ENCODE measurements at places on chromosomes 7 and 10.

- no peak for DNase-seq
Observed at GRCh38 chr10:11740907-11741306, 1.3 kb upstream of the ECHDC3 start.

- DNase-seq: no peak
Observed at GRCh38 chr10:24306507-24306875, 97.6 kb downstream of the KIAA1217 start.

- DNase-seq: no peak
Observed at GRCh38 chr10:34498821-34499220, 316.3 kb downstream of the PARD3 start.

- peak; percentile 94 for DNase-seq
Observed at GRCh38 chr10:113021268-113022040, 71.4 kb downstream of the TCF7L2 start.

GRCh38 chr10:124526621-124527267 is 65.1 kb downstream of the LHPP start:
- DNase-seq: no peak

- no peak for DNase-seq
Observed at GRCh38 chr10:75395932-75396630, 5.5 kb downstream of the ZNF503 start.

DNA sequence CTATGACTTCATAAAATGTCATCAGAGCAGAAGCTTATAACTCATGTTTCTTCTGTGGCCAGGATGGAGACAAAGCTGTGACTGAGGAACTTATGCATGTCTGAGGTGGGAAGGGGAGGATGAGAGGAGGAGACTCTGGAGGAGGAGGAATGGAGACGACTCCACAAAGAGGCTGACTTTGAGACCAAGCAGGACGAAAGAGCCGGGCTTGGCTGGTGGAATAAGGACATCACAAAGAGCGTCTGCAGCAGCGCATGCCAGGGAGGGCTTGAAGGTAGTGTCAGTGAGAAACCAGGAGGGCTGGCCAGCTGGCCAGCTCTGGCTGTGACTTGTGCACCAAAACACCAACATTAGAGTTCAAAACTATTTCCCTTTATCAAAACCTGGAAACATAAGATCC is 6.1 kb upstream of the GDF2 start:
- DNase-seq: no peak

- no peak for DNase-seq
Observed at GRCh38 chr7:86949052-86949778, 110.2 kb downstream of the ELAPOR2 start.

GRCh38 chr7:108253275-108254044 is 123.3 kb upstream of the LAMB4 start:
- no peak for DNase-seq

DNA sequence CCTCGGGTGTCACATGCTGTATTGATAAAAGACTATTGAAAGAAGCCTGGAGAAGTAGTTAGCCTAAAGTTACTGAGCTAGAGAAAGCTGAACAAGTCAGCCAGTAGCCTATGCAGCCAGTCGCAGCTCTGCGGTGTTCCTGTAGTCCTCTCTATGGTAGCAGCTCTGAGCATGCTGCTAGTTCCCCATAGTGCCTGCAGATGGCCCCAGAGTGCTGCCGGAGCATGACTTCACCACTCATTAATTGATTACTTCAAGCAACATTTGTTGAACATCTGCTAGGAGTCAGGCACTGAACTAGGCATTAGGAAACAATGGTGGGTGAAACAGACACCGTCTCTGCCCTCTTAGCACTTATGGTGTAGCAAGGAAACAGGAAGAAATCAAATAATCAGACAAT is 422.7 kb downstream of the SORCS3 start:
- DNase-seq: no peak

DNA sequence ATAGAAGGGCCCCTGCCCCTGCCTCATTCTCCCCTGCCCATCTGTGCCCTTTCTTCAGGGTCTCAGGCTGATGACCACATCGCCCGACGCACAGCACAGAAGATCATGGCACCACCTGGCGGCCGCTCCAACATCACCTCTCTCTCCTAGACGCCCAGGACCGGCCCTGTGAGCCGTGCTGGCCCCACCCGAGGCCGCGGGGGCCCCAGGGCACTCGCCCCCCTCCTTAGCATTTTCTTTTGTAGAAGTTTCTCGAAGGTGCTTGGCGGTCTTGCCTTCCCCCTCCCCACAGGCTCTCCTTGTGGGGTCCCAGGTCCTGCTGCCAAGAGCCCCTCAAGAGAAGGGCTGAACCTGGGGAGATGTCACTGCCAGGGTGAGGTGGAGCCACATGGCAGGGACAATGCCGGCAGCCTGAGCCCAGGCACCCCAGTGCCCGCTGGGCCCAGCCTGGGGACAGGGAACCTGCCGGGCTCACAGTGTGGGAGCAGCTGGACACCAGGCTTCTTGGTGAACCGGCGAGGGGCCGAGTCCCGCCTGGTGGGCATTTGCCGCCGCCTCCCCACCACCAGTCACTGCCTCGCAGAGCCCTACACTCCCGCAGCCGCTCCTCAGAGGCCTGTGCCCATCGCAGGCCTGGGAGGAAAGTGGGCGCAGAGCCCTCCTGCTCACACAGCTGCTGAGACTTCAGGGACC is 18.2 kb downstream of the DPYSL4 start:
- DNase-seq: no peak

GRCh38 chr10:49359349-49360270 is 36.3 kb downstream of the DRGX start:
- no peak for DNase-seq

GRCh38 chr10:1368842-1369171 is 312.6 kb downstream of the WDR37 start:
- peak; percentile 30 for DNase-seq

DNA sequence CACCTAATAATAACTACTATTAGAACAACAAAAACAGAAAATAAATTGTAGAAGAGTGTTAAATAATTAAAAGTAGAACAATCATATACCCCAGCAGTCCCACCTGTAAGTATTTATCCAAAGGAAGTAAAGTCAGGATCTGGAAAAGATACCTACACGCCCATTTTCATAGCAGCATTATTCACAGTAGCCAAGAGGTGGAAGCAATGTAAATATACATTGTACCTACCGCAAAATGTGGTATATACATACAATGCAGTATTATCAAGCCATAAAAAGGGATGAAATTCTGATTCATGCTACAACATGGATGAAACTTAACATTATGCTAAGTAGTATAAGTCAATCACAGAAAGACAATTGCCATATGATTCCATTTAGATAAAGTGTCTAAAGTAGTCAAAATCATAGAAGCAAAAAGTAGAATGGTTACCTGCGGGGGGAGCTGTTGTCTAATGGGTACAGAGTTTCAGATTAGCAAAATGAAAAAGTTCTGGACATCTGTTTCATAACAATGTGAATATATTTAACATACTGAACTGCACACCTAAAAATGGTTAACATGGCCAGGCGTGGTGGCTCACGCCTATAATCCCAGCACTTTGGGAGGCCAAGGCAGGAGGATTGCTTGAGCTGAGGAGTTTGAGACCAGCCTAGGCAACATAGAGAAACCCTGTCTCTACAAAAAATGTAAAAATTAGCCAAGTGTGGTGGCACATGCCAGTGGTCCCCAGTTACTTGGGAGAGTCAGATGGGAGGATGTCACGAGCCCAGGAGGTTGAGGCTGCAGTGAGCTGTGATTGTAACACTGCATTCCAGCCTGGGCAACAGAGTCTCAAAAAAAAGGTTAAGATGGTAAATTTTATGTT is 6.0 kb upstream of the TMED4 start:
- no peak for DNase-seq

- no peak for DNase-seq
Observed at GRCh38 chr7:149379625-149380024, 81.2 kb downstream of the ZNF777 start.

DNA sequence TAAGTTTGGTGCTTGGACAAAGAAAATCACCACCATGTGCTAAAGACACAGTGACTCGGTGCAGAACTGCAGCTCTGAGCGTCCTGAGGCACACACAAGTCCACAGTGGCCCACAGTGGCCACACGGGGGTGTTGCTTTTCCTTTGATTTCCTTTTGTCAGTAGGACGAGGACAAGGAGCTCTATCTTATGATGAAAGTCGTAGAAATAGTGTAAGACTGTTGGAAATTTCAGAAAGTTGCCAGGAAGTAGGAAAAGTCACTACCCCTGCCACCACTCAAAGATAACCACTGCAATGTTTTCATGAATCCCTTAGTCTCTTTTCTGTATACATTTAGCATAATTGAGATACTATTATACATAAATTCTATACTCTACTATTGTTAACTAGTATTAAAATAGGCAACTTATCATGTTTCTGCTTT is 146.0 kb downstream of the TNS3 start:
- no peak for DNase-seq

GRCh38 chr7:116824449-116824848 is 37.9 kb upstream of the CAPZA2 start:
- DNase-seq: no peak

- no peak for DNase-seq
Observed at GRCh38 chr10:131933016-131933695, 32.3 kb downstream of the PPP2R2D start.

DNA sequence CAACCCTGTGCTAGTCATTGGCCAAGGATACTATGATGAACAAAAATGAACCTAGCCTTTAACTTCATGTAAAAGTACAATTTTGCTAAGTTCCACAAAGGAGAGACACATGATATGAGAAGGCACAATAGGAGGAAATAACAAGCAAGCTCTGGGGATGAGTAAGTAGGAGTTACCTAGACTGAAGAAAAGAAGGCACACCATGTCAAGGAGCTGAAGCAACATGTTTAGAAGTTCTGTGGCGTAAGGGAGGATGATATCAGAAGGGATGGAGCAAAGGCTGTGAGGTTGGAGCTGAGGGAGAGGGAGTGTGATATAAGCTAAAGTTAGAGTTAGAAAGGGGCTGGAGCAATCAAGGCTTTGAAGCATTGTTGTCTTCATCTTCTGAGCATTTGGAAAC is 25.6 kb downstream of the KIFBP start:
- no peak for DNase-seq

GRCh38 chr10:49679480-49679893 is at the start of gene C10orf53:
TSS of gene C10orf53 (plus strand) at chr10:49679651. CDS start at chr10:49679698, 47 bp downstream.
- DNase-seq: peak; percentile 40

GRCh38 chr7:49645296-49645695 is 128.1 kb upstream of the VWC2 start:
- no peak for DNase-seq

DNA sequence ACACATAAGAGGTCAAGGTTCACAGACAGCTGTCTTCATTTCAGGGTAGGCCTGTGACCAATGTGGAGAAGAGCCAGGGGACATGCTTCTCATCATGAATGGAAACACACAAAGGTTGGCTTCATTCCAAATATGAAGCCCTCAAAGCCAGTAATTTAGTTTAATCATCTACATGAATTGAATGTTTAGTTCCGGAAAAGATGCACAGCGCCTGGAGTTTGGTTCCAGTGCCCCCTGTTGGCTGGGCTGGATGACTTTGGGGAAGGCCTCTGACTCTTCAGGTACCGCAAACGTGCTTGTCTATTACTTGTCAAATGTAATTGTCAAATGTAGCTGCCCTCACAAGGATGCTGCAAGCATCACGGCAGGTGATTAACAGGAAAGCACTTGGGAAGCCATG is 130.7 kb downstream of the ADRA2A start:
- no peak for DNase-seq

GRCh38 chr7:50156163-50156562 is 63.1 kb upstream of the ZPBP start:
- DNase-seq: no peak

GRCh38 chr7:44965937-44966730 is 12.7 kb downstream of the MYO1G start:
- peak; percentile 33 for DNase-seq

DNA sequence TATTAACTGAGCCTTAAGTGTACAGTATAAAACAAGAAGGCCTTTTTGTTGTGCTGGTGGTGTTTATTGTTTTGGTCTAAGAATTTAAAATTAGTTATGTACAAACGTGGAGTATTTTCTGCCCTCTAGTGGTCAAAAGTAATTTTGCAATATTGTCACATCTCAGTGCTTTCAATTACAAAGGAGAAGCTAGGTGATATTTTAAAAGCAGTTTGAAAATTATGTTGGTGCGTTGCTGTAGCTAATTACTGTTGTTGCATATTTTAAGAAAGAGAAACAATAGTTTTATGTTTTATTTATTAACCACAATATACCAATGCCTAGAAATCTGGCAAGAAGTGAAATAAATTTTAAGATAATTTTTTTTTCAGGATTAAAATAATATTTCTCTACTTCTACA is 11.4 kb downstream of the NPVF start:
- DNase-seq: no peak

DNA sequence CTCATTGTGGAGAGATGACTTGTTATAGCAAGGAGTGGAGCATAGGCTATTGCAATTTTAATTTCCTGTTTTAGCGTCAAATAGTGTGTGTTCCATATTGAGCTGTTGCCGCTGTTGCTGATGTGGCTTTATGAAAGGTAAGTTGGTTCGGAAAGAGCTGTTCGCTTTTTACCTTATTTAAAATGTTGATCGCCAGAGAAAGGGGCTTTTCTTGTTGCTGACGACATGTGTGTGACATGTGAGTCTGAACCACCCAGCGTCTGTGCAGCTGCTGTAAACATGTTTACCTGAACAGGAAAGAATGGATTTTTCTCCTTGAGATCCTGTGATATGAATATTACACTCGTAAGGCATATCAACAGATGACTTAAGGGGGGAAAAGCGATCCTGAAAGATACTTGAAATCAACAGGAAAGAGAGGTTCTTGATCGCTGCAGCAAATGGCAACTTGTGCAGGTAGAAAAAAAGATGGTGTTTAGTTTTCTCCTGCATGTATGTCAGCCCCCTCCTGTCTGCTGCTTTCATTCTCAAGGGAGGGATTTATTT is 2.5 kb downstream of the ZEB1 start:
- no peak for DNase-seq

GRCh38 chr10:10338339-10338738 is 679.3 kb upstream of the CELF2 start:
- DNase-seq: no peak

DNA sequence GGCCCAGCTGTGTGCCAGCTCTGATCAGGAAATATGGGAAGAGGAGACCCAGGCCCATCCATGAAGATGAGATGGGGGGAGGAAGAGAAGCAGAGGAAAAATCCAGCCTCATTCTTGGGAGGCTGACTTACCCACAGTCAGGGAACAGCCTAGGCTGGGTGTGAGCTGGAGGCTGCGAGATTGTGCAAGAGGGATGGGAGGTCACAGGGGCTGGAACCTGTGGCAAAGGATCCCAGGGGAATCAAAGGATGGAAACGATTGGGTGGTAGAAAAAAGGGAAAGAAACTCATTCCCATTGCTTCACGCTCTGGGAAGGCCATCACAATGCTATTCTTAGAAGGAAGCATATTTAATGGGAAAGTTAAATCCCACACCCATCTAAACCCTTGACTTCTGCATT is 26.7 kb upstream of the CRHR2 start:
- DNase-seq: no peak

GRCh38 chr7:155574556-155575290 is 28.4 kb upstream of the CNPY1 start:
- no peak for DNase-seq

DNA sequence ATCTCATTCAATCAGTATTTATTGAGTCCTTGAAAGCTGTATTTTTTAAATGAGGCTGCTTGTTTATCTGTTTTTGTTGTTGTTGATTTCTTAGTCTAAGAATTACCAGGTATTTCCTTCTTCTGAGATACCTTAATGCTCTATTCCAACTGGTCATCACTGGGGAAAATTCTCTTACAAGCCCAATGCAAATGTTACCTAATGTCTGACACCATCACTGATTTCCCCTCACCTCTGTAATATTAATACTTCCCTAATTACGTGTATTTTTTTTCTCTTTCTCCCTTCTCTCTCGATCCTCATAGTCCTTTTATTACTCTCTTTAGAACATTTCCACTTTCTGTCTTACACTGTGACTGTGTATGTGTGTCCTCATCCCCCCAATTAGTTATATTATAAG is 13.9 kb downstream of the HDAC9 start:
- DNase-seq: no peak

Measured in left lobe of liver (tissue), 2 donors.